ENCODE measurements at places on chromosomes 7 and 10.

DNA sequence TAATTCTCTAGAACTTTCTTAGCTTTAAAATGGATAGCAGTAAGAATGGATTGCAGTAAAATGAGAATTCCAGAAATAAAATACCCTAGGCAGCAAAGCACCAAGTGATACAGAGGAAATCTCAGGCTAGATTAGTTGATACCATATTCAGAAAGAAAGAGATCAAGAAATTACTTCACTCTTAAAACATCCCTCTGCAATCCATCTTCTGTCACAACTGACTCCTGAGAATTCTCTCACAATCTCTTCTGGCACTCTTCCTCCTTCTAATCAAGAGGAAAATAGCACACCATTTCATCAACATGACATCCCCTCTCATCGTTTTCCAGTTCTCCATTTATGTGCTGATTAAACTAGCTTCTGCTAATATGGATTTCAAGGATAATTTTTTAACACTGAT, 42.2 kb upstream of the LAMB1 start:
- no peak for DNase-seq
- no peaks in the 10 kb centered on the region for H3K36me3 ChIP-seq
- peaks cover 3% of the 10 kb centered on the region for H3K27me3 ChIP-seq
- H3K4me3 ChIP-seq = no peak overlapping the region
- no peak overlapping the region for H3K27ac ChIP-seq

- no peaks in the 10 kb centered on the region for H3K27me3 ChIP-seq
- H3K27ac ChIP-seq = no peak overlapping the region
- H3K4me1 ChIP-seq = peaks cover 2% of the 10 kb centered on the region
- H3K4me3 ChIP-seq = no peak overlapping the region
Observed at GRCh38 chr7:17690030-17690429, 250.3 kb downstream of the SNX13 start.

DNA sequence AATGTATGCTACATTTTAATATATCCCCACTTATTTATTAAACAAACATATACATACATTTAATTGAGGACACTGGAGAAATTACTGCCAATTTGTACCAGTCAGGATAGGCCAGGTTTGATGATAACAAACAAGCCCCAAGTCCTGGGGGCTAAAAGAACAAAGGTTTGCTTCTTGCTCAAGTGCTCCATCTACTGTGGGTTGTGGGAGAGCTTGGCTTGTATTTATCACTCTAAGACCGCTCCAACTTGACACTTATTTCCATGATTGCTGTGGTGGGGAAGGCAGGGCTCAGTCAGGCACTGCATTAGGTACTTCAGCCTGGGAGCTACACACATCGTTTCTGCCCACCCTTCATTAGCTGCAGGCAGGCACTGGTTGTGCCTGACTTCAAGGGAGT, 136.6 kb upstream of the ZNF32 start:
- no peak for DNase-seq
- no peak overlapping the region for H3K4me3 ChIP-seq
- no peaks in the 10 kb centered on the region for H3K27me3 ChIP-seq
- peaks cover 34% of the 10 kb centered on the region for H3K4me1 ChIP-seq

- peaks cover 41% of the 10 kb centered on the region for H3K36me3 ChIP-seq
- no peak overlapping the region for H3K27ac ChIP-seq
- no peaks in the 10 kb centered on the region for H3K4me1 ChIP-seq
- no peak overlapping the region for H3K4me3 ChIP-seq
- no peaks in the 10 kb centered on the region for H3K27me3 ChIP-seq
Observed at GRCh38 chr7:741191-741671, 14.2 kb upstream of the PRKAR1B start.

GRCh38 chr7:12064586-12065127, 146.4 kb upstream of the TMEM106B start:
- no peaks in the 10 kb centered on the region for H3K27me3 ChIP-seq
- H3K4me1 ChIP-seq = peaks cover 7% of the 10 kb centered on the region
- no peak overlapping the region for H3K27ac ChIP-seq
- H3K4me3 ChIP-seq = no peak overlapping the region
- DNase-seq = no peak

DNA sequence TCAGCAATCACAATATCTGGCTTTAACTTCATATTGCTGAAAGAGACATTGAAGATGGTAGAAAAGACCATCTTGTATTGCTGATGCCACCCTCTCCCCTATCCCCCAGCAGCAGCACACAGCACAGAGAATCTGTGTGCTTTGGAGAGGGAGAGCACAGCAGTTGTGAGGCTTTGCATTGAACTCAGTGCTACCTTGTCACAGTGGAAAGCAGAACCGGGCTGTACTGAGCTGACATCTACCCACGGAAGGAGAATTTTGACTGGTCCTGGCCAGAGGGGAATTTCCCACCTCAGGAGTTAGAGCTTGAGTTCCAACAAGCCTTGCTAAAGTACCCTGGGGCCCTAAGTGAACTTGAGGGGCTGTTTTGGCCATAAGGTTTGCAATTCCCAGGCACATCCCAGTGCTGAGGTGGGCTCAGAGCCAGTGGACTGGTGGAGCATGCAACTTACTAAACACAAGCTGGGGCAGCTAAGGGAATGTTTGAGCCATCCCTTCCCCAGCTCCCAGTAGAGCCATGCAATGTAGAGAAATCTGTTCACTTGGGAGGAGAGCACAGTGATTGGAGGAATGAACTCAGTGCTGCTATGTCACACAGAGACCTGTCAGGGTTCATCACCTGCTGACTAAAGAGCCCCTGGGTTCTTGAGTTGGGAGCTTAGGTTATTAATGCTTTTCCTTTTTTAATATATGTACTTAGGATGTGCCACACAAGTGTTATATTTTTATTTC, 62.1 kb downstream of the OR13A1 start:
- no peak overlapping the region for H3K27ac ChIP-seq
- H3K4me1 ChIP-seq = peaks cover 12% of the 10 kb centered on the region
- H3K4me3 ChIP-seq = no peak overlapping the region
- no peaks in the 10 kb centered on the region for H3K27me3 ChIP-seq
- no peaks in the 10 kb centered on the region for H3K36me3 ChIP-seq
- no peak for DNase-seq

DNA sequence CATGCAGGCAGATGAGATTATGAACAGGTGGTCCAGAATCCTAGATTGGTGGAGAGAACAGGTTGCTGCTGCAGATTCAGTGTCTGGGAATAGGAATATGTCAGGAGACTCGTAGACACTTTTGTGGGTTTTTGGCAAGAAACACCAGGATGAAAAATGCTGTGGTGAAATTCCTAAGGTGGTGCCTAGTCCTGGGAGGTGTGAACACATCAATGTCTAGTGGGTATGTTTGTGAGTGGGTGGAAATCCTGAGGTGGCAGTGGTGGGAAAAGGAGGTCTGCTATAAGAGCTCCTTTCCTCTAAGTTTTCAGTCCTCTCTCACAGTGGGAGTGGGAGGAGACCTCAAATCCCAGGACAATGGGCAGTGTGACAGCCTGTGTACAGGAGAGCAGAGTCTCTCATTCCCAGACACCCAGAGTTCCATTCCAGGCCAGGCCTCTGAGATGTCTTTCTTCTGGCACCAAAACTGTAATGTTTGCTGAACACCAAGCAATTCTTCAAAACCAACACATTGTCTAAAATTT, 5.1 kb downstream of the ERV3-1 start:
- no peak overlapping the region for H3K27ac ChIP-seq
- DNase-seq = no peak
- H3K4me3 ChIP-seq = no peak overlapping the region
- H3K36me3 ChIP-seq = peaks cover 81% of the 10 kb centered on the region
- peaks cover 40% of the 10 kb centered on the region for H3K4me1 ChIP-seq

GRCh38 chr7:116552602-116553001, 27.8 kb downstream of the CAV1 start:
- H3K27me3 ChIP-seq = peaks cover 29% of the 10 kb centered on the region
- no peak overlapping the region for H3K27ac ChIP-seq
- no peak for DNase-seq
- H3K4me3 ChIP-seq = no peak overlapping the region
- H3K4me1 ChIP-seq = peaks cover 3% of the 10 kb centered on the region

DNA sequence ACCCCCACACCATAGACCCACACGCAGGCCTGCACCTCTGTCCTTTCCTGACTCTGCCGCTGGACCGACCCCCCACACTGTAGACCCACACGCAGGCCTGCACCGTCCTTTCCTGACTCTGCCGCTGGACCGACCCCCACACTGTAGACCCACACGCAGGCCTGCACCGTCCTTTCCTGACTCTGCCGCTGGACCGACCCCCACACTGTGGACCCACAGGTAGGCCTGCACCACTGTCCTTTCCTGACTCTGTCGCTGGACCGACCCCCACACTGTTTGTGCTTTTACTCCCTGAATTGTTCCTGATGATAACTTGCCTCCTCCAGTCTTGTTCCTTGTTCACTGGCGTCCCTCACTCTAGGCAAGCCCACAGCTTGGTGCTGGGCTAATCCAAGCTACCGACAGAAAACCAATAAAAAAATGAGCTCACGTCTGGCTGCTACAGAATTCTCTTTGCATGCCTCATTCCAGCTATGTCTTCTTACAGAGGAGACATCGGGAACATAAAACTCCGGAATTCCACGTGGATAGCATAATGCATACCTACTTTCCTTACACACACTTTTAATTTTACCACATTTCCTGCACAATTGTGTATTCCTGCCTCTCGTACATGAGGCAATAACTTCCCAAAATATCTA, 494.3 kb downstream of the PTPRN2 start:
- no peak overlapping the region for H3K27ac ChIP-seq
- no peaks in the 10 kb centered on the region for H3K27me3 ChIP-seq
- DNase-seq = no peak
- H3K36me3 ChIP-seq = no peaks in the 10 kb centered on the region
- H3K4me3 ChIP-seq = no peak overlapping the region

DNA sequence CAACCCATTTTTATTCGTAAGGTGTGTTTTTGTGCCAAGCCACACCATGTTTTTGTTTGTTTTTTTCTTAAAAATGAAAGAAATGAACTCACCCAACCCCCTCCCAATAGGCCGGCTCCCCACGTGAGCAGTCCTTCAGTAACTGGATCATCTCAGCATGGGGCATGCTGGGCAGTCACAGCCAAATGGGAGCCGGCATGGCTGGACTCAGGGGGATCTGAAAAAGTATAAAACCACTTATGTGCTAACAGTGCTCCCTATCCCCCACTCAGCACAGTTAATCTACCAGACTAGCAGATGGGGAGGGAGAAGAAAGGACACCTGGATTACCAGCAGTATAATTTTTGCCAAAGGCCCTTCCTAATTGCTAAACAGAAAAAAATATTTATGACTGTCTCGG, 39.3 kb downstream of the BAZ1B start:
- H3K36me3 ChIP-seq = peaks cover 66% of the 10 kb centered on the region
- no peak for DNase-seq
- peaks cover 8% of the 10 kb centered on the region for H3K4me1 ChIP-seq
- no peak overlapping the region for H3K4me3 ChIP-seq

- H3K4me3 ChIP-seq = no peak overlapping the region
- no peak for DNase-seq
- no peak overlapping the region for H3K27ac ChIP-seq
Observed at GRCh38 chr7:143223784-143224183, 1.9 kb downstream of the TAS2R40 start.

DNA sequence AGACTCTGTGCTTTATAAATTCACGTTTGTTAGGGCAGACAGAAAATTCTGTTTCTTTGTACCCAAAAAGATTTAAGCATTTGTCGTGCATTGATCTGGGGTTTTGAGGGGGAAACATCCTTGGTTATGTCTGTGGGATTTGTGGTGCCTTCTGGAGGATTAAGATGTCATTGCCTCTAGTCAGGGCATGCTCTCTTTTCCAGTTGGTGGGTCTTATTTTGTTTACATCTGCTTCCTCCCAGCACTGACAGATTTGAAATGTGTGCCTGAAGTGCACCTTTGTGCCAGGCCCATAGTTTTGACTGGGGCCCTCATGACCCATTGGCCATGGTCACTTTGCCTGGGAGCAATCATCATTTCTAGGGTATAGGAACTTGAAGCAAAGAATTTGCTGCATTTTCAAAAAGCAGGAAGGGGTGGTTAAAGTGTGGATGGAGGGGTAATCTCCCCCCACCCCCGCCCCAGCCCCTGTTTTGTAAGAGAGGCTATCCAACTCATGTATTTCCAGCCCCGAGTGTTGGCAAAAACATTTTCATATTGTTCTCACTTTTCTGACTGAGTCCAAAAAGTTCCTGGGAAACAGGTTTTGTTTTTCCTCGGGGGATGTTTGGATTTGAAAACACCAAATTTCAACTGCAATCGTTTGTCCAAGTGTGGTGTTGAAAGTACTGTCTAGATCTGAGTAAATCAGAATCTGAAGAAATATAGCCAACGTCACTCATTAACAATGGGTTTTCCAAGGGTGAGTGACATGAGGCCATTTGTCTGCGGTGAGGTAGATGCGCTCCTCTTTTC, 388.2 kb upstream of the GALNT17 start:
- H3K4me1 ChIP-seq = peaks cover 2% of the 10 kb centered on the region
- H3K36me3 ChIP-seq = no peaks in the 10 kb centered on the region
- no peak overlapping the region for H3K27ac ChIP-seq
- H3K4me3 ChIP-seq = no peak overlapping the region
- no peak for DNase-seq

- no peak overlapping the region for H3K4me3 ChIP-seq
- peaks cover 44% of the 10 kb centered on the region for H3K4me1 ChIP-seq
- DNase-seq = no peak
Observed at GRCh38 chr7:142440219-142440905, 182.5 kb upstream of the PRSS58 start.

DNA sequence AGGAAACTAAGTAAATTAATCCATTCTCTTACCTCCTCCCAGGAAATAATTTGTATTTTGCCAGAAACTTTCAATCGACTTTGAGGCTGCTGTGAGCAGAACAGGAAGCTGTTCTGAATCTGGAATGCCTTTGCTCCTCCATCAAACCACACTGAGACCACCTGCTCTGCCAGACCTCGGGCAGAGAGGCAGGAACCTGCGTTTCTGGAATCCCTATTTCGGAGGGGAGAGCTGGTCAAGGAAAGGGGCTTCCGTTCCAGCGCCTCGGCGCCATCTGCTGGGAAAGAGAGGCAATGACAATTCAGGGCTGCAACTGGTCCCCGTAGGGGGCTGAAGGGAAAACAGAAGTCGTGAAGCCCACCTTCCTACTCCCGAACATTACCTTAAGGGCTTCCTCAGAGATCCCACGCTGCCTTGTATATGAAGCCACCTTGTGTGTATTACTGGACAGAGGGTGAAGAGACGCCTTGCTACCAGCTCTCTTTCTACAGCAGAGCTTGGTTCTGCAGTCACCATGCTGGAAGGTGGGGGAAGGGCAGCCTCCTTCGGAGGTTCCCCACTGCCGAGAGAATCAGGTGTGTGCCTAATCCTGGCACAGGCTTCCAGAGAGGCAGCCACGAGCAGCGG, 31.2 kb downstream of the ZNF467 start:
- H3K4me1 ChIP-seq = peaks cover 10% of the 10 kb centered on the region
- no peak overlapping the region for H3K27ac ChIP-seq
- peaks cover 45% of the 10 kb centered on the region for H3K27me3 ChIP-seq
- H3K4me3 ChIP-seq = peak overlapping the region; percentile 70

DNA sequence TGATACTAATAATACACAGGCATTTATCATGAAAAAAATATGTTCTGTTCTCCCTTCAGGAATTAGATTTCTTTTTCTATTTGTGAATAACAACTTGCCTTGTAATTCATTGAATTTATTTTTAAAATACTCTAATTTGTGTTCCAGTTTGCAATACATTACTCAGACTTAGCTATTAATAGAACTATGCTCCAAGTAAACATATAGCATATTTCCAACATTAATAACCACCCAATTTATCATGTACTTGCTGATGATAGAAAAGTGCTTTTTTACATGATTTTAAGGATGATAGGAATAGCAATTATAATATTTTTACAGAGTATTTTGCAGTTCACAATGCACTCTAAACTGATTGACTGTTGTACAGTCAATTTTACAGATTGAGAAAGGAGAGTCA, 338.8 kb upstream of the SEMA3D start:
- H3K36me3 ChIP-seq = no peaks in the 10 kb centered on the region
- no peak for DNase-seq
- H3K27ac ChIP-seq = no peak overlapping the region
- no peaks in the 10 kb centered on the region for H3K27me3 ChIP-seq

Measured in activated naive CD8-positive, alpha-beta T cell treated with anti-CD3 and anti-CD28 coated beads, Interleukin-2, amount 50 U/mL, for 24 hours (primary cell).